ENCODE measurements at places on chromosomes 7 and 10.

DNA sequence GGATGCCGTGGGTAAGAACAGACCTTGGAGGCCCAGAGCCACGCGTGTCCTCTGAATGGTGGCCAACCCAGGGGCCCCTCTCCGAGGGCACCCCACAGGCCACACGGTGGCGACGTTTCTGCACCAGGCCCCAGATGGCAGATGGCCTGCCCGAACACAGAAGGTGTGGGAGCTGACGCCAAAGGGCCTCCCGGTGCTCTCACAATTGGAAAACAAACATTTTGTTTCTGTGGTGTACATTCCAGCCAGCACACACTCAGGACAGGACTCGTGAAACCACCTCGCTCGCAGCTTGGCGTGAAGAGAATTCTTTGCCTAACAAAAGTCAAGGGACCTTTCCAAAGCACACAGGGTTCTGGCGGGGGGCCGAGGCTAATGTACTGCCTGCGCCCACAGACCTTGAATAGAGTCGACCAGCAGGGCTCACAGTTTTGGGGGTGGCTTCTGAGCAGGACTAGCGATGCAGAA, 112.1 kb downstream of the FAM53B start:
- DNase-seq, result peak; percentile 54

DNA sequence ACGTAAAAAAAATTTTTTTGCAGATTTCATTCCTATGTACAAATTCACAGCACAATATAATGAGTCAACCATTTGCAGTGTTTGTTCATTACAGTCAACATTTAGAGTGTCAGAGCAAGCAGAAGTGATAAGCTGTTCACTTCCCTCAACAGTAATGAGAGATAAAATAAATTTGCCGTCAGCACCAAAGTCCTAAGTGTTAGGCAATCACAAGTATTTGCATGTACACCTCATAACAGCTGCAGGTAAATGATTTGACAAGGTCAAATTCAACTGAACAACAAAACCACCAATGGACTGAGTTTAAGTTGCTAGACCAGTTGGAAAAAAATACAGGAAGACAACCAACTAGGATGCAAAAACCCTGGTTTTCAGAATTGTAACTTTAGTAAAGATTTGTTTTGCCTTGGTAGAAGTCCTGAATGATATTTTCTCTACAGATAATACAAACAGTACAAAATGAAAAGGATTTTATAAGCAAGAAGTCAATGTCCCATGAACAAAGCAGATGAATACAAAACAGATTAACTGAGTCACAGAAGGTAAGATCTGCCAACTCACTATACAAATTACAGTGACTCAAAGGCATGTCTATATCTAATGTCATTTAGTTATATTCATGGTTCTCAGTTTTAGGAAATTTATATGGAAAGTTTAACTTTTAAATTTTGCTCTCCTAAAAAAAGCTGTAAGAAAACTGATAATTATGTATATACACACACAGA, 10.4 kb downstream of the RAPGEF5 start:
- DNase-seq, result no peak

GRCh38 chr10:86077271-86077670, 289.3 kb downstream of the GRID1 start:
- DNase-seq, result no peak

GRCh38 chr10:72407471-72407870, 52.8 kb upstream of the DNAJB12 start:
- no peak for DNase-seq

GRCh38 chr10:112819231-112819630, 130.8 kb upstream of the TCF7L2 start:
- DNase-seq, result no peak

DNA sequence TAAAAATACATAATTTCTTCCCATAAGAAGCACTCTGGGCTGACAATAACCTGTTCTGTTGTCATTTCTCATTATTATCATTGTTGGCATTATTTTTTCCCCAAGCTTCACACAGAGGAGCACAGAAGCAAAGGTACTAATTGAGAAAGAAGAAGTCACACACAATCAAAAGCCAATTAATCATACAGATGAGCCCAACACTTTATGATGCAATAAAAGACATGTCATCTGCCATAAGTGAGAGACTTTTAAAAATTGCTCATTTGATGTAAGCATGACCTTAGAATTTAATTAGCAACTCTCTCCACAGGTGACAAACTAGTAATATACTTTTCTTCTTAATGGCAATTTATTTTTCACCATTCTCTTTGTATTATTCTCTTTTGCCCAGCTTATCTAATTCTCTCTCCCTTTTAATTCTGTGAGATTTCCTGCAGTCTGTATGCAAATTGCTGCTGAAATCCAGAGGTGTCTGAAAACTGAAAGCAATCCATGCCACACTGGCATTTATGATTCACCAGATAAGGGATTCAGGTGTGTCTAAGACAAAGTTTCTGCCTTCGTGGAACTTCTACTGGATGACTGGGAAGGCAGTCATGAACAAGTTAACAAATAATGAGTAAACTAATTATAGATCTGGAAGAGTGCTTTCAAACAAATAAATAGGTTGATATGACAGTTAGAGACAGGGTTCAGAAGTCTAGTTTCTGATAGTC, 203.5 kb downstream of the CHCHD3 start:
- DNase-seq, result no peak

DNA sequence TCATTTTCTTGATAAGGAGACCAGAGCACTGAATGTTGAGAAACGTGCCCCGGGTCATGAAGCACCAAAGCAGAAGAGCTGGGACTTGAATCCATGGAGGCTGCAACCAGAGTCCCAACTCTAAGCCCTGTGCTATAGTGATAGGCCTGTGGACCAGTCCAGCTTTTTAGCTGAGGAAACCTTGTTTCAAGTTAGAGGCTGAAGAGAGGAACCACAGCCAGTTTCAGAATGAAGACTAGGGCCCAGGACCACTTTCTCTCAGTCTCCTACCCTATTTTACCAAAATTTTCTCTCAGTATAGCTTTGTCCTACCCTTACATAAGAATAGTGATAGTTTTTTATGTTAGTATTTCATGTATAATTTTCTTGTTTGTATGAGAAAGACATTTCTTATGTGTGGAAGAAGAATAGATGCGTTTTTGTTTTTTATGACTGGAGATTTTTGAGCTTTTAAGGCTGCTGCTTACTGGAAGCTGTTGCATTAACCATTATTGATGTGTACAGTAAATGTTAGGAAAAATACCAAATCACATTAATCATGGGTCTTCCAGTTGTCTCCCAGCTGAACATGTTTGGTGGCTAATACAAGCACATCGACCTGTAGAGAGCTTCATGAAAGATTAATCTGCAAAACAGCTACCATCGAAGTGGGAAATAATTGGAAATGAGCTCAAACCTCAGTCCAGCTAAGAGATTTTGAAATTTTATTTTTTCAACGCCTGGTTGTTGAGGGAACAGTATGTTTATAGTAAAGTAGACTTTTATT, 45.0 kb upstream of the CSTF2T start:
- no peak for DNase-seq

DNA sequence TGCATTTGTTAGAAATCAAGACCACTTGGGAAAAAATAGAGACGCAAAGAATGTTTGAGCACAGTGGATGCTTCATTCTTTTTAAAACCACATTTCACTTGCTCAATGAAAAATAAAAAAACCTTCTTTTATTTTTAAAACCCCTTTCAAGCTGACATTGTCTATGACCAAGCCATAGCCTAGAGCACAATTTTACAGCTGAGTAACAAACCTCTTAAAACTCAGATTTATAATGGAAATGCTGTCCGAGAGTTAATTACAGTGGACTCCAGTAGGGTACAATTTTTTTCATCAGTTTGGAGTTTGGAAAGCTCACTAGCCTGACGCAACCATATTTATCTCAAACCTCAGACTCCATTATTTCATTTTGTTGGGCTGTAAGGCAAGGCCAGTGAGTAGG, 116.3 kb downstream of the RNLS start:
- no peak for DNase-seq

DNA sequence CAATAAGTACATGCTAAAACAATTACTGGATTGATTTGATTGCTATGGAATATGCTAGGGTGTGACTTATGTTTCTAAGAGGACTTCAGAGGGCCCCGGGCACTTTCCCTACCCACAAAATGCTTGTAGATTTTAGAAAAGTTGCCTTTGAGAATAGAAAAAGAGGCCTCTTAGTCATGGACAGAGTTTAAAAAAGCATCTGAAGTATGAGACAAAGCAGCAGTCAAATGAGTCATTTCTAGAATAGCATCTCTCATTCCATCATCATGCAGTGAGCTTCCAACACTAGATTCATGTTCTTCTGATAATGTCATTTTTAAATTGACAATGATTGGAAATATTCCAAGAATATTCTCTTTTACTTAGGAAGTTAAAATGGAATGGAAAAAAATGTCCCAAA, 675.1 kb upstream of the PCDH15 start:
- DNase-seq, result no peak

- no peak for DNase-seq
These were observed 15.7 kb downstream of the PLEKHS1 start for GRCh38 chr10:113767222-113767621.

GRCh38 chr7:127666602-127667001, 14.6 kb downstream of the SND1 start:
- no peak for DNase-seq

DNA sequence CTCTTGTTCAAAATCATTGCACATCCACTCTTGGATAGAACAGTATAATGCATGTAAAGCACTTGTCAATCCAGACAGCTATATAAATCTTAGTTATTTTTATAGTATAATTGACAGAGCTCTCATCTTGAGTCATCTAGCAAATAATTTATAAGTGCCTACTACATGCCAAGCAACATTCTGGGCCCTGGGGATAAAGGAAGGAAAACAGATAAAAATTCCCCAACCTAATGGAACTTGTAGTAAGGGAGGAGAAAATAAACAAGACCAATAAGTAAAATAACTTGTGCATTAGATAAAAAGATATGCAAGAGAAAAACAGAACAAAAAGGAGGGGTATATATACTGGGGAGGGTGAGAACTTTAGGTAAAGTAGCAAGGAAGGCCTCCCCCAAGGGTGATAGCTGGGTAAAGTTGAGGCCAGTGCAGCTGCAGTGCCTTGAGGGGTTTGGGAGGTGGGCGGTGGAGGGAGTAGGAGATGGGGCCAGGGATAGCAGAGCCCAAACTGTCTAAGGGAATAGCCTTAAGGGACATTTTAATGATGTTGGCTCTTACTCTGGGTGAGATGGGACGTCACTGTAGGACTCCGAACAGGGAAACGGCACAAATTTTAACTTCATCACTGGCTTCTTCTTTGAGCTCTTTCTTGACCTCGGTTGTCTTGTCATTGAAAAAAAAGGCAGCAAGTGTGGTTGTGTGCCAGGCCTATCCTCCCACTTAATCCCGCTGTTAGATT, 79.3 kb upstream of the SEC61G start:
- DNase-seq, result no peak

DNA sequence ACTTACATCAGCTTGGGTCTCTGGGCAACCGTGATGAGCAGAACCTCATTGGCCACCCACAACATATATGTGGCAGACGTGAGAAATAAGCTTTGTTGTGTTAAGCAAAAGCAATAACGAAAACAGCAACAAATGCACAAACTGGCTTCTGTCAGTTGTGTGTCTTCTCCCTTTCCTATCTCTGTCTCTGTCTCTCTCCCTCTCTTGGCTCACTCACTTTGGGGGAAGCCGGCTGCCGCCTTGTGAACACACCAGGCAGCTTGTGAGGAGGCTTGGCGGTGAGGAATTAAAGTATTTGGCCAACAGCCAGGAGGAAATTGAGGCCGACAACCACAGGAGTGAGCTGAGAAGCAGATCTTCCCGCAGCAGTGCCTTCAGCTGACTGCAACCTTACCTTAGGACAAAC, 21.9 kb upstream of the CDCA7L start:
- DNase-seq, result no peak

- DNase-seq, result no peak
These were observed 53.5 kb downstream of the NRF1 start for GRCh38 chr7:129665013-129665401.

DNA sequence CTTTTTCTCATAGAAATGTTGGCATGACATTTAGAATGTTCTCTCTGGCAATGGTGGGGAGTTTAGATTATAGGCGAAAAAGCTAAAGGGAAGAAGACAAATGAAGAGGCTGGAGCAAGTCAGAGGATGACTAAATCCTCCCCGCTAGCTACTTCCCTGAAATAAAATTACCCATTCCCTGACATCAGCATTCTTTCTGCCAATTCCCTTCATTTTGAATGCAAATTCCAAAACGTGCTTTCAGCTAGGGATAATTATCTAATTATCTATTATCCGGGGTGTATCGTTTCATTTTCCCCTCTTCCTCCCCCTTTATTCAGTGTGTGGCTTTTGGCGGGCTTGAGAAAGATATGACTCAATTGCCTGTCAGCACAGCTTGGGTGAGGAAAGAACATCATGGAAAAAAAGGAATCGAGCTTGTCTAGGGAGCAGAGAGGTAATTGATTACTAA, 672.3 kb downstream of the TNS3 start:
- DNase-seq, result no peak

- DNase-seq, result no peak
These were observed 114.2 kb downstream of the EGFR start for GRCh38 chr7:55132890-55133551.

- DNase-seq, result no peak
These were observed 89.9 kb downstream of the KAT6B start for GRCh38 chr10:74916283-74916682.

DNA sequence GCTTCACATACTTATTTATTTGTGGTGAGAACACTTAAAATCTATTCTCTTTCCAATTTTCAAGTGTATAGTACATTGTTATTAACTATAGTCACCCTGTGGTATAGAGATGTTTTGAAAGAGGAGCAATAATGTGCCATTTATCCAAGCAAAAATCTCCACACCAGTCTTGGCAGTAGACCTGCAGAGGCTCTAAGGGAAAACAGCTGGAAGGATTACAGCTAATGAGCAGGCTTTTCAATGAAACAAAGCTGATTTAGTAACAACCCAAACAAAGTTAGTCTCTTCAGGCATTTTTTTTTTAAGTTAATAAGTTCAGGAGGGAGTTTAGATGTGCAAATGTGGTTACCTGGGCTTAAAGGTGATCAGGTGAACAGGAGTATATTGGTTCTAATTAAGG, 101.9 kb downstream of the EVX1 start:
- DNase-seq, result no peak

DNA sequence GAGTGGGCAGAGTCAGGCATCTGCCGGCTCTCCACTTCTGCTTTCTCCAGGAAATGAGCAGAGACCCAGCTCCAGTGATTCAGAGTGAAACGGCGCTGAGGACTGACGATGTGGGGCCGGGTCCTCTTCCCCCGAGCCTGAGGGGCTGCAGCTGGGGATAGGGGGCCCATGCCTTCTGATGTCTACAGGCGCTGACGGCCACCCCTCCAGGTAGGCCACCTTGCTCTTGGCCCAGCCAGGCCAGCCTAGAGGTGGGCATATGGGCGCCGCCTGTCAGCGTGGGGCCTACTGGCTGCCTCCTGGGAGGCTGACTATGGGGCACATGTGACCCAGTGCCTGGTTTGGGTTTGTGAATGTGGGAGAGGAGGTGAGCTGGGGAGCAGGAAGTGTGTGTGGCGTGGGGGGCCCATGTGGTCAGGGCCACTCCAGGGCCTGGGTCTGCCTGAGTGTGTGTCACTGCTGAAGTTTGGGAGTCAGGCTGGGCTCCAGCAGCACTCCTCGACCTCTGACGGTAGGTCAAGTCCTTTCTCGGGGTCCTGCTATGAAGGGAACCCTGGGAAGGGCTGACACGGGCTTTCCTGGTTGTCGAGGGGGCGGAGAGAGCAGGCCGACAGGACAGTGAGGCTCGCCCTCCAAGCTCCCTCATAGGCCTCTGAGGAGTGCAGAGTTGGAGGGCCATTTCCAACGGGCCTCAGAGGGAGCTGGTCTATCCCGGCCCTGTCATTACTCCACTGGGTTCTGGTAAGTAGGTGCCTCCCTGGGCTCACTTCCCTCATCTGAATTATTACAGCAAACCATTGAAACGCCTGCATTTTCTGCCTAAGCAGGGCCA, at the start of gene WDFY4:
WDFY4 (plus strand) TSS at position 82 of the 832 bp plus-strand sequence. CDS start 24,860 bp downstream, outside the sequence.
- no peak for DNase-seq

- DNase-seq, result no peak
These were observed 26.1 kb downstream of the PLAC9 start for GRCh38 chr10:80158598-80159127.

All from D341Med (cell line).